Stimulated activated CD8-positive, alpha-beta memory T cell treated with anti-CD3 and anti-CD28 coated beads, Interleukin-4, amount 100 ng/mL, for 4 hours (primary cell): ENCODE measurements at places on chromosomes 12 and 14.

- no peak for DNase-seq
Observed at GRCh38 chr14:47223656-47224055, 451.7 kb downstream of the MDGA2 start.

DNA sequence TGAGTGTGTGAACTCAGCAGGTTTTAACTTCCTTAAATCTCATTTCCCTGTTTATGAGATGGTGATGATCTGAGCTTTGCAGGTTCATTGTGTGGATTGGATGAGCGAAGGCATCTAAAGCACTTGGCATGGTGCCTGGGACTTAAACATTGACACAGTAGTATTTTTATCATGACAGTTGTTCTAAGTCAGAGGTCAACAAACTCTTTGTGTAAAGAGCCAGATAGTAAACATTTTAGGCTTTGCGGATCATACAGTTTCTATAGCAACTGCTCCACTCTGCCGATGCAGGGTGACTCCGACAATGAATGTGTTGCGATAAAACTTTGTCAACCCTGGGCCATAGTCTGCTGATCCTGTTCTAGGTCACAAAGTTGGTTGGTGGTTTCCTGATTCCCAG, 25.2 kb downstream of the SLC24A4 start:
- no peak for DNase-seq

- DNase-seq = no peak
Observed at GRCh38 chr14:64707661-64708060, 3.4 kb downstream of the PLEKHG3 start.

DNA sequence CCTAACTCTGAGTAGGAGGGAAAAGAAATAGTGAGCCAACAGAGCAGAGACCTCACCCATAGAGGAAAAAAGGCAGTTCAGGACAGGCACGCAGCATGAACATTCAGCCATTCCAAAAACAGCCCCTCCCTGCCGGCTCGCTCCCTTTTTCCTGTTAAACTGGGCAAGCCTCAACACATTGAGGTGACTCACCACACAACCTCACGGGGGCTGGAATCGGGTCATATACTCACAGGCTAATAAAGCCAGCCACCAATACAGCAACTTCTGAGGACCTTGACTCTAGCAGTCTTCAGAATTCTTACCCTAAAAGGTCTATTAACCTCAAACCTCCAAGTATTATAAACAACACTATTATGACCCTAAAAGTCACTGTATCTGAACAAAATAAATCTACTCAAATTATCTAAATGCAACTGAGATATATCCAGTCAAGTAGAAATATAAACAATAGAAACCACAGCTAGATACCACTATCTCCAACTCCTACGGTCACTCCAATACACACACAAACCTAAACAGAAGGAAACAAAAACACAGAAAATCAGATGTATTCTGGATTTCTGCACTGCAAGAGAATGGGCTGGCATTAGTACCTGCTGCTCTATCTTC, 6.3 kb downstream of the YBX3 start:
- no peak for DNase-seq

DNA sequence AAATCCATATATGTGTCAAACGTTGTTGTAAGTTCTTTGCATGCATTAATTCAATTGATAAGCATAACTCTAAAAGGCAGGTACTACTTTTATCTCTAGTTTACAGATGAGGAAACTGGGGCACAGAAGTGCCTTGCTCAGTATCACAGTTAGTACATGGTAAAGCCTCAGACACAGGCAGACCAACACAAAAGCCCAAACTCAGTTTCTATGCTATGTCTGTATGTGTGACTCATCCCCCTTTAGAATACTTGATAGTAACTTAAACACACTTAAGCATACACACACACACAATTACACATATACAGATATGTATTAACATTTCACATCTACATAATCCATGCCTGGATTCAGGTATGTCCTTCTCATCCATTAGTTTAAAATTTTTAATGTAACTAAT, 88.0 kb downstream of the EPS8 start:
- DNase-seq = no peak

GRCh38 chr12:108696111-108696995, 35.0 kb downstream of the CORO1C start:
- DNase-seq = no peak

GRCh38 chr12:52341066-52341580, 19.9 kb upstream of the KRT83 start:
- no peak for DNase-seq

- DNase-seq = no peak
Observed at GRCh38 chr14:61103541-61104339, 122.7 kb downstream of the SLC38A6 start.

DNA sequence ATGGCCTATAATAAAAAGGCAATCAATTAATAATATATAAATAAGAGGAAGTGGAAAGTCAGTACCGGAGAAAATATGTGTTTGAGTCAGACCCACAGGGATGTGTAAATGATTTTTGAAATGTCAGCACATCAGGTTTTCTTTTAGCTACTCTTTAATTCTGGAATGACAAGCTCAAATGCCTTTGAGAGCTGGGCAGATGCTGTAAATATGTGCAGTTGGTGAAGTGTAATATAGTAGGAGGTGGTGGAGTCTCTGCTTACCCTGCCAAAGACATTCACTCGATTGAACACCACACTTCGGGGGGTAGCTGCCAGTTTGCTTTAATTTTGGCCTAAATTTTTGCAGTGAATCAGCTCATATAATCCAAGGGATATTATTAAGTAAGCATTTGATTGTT, 93.0 kb downstream of the PLEKHA5 start:
- DNase-seq = no peak

DNA sequence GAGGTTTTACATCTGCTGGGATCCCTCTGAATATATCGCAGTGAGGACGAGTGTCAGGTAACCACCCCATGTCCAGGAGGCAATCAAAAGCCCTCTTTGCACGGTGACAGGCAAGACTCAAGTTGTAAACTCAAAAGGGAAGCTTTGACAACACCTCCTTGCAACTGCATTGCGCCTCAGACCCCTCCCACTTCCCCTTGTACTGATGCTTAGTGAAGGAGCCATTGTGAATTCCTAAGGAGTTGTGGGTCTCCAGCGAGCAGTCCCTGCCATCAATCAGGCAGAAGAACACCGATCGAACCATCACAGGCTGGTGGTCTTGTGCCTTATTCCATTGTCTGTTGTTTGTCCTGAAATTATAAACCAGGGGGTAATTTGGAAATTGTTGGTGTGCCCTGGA, 112.6 kb downstream of the CCDC60 start:
- DNase-seq = no peak

DNA sequence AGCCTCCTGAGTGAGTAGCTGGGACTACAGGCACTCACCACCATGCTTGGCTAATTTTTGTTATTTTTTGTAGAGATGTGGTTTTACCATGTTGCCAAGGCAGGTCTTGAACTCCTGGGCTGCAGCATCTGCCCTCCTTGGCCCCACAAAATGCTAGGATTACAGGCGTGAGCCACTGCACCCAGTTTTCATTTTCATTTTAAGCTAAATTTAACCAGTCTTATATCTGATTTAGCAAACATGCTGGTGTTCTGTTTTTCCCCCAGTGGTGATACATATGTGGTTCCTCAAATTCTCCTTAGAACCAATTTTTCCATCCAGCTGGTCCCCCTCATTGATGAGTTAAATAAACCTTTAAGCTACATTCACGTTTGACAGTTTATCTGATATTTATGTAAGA, 43.8 kb upstream of the BICD1 start:
- no peak for DNase-seq

GRCh38 chr12:110316861-110317260, 35.8 kb downstream of the ATP2A2 start:
- no peak for DNase-seq

- DNase-seq = no peak
Observed at GRCh38 chr14:37901978-37902377, 305.7 kb upstream of the SSTR1 start.

DNA sequence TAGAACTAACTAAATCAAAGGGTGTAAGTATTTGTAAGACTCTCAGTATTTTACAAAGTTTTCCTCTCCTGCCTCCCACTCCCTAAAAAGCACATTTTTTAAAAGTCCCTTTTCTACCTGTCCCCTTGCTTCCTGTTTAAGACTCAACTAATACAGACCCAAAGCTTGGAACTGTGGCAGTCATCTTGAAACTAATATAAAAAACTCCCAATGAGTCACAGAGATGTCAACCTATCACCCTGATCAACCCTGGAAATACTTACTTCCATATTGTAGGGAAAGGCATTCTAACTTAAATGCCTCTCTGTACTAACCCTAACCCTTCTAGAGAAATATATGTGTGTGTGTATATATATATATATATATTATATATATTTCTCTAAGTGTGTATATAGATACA, 184.8 kb downstream of the SPTSSA start:
- DNase-seq = no peak

DNA sequence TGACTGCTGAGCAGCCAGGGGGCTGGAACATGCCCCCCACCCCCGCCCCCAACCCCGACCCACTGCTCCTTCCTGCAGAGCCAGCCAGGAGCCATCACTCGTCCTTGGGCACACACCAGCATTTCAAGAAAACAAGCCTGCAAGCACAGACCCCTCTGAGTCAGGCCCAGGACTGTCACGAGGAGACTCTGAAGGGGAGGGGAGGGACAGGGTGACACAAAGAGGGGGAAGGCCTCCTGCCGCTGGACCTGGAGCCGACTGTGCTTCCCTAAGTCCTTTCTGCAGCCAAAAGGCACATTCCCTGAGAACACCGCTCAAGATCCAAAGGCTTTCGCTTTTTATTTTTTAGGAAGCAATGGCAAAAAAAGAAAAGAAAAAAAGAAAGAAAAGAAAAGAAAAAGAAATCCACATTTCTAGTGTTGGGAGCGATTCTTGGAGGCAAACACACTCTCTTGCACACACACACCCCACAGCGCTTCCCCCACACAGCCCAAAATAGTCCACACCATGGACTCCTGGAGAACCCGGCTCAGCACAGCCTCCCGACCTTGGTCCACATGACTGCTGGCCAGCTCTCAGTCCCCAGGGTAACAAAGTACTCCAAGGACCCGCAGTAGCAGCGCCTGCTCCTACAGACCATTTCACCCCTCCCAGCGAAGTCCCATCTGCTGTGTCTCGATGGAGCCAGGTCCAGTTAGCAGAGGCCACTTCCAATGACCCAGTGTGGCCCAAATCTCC, 101.7 kb downstream of the DPF3 start:
- no peak for DNase-seq

DNA sequence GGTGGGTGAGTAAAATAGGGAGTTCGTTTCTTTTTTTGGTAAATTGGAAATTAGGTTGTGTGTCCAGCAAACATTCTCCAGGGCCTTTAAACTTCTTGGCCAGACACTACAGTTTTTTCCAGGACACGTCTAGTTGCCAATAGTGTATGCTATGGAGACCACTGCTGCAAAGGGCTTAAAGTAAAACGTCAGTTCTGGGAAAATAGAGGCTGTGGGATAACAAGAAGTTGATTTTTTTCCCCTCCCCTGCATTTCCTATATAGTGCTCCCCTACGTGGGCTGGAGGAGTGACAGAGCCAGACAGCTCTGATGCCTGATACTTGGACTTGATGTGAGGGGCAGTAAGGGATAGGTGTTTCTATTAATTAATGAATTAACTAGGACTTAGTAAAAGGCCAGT, 2.4 kb downstream of the ACVR1B start:
- no peak for DNase-seq

- no peak for DNase-seq
Observed at GRCh38 chr12:20549108-20549719, 145.9 kb upstream of the SLCO1C1 start.

GRCh38 chr12:19351346-19351745, 87.9 kb upstream of the AEBP2 start:
- DNase-seq = no peak

DNA sequence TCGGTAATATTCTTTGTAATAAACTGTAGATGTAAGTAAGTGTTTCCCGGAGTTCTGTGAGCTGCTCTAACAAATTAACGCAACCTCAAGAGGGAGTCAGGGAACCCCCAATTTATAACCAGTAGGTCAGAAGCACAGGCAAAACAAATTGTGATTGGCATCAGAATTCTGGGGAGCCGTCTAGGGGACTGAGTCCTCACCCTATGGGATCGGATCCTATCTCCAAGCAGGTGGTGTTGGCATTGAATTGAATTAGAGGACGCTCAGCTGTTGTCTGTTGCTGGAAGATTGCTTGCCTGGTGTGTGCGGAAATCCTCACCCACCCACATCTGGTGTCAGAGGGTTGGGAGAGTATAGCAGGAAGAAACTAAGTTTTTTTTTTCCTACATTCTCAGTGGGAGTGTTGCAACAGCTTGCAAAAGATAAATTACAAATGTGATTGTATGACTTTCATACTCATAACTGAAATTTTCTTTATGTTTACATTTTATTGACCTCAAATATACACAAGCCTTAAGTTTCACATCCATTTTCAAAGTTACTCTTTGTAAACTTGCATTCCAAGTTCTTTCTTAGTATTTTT, 5.5 kb downstream of the TMEM52B start:
- no peak for DNase-seq

DNA sequence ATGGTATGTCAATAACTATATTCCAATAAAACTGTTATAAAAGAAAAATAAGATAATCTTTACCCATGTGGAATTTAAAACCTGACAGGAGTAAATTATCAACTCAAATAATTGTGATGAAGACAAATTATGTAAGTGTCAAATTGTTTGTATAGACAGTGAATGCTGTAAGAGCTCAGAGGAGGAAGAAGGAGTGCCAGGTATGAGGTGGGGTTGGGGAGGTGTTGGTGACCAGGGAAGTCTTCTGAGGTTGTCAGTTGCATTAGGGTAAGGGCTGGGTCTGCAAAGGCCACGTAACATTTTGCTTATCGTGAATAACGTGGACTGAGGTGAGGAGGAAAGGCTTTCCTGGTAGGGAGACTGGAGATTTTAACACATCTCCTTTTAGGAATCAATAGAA, 2.5 kb upstream of the MAX start:
- no peak for DNase-seq

DNA sequence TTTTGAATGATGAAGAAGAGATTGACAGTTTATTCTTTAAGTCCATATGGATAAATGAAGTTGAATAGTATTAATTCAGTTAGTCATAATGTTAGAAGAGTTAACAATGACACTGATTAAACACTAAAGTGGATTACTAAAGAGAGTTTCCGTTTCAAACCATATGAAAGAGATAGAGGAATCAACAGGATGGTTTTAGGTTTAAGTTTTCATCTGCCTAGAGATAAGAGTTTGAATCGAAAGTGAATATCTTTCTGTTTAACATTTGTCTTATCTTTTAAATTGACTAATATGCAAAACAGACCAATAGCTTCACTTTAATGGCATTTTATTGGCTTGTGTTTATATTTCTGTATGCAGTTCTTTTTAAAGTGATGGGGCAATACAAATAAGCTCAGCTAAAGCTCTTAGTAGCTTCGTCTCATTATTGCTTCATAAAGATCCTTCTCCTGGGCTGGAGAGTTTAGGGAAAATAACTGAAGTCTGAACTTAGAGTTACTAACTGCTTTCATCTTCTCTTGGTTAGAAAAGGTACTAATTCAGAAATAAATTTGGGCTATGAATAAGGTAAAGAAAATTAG, 66.0 kb downstream of the MIPOL1 start:
- no peak for DNase-seq

- no peak for DNase-seq
Observed at GRCh38 chr12:123951467-123951866, 21.2 kb downstream of the CCDC92 start.

DNA sequence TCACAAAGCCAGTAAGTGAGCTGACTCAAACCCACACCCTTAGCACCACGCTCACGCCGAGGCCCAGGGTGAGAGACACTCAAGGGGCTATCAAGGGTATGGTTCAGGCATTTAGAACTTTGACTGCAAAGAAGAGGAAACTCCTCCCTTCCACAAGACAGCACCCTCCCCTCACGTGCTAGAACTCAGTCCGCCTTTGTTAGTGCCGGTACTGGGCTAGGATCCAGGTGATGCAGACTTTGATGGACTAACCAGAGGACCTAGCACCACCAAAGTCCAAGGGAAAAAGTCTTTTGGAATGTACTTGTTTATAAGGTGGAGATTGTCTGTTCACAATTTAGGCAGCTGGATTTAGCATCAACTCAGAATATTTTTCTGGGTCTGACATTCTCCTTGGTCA, 33.7 kb downstream of the VWF start:
- DNase-seq = no peak
